ENCODE measurements at places on chromosomes 16 and 17. TPM values are rescaled to one million over a fixed set of nuclear protein-coding genes. Genes with fewer than 3 reads are reported as not detected.
A peak's percentile ranks its signal among the peaks of the same experiment; 100 is the strongest.

DNA sequence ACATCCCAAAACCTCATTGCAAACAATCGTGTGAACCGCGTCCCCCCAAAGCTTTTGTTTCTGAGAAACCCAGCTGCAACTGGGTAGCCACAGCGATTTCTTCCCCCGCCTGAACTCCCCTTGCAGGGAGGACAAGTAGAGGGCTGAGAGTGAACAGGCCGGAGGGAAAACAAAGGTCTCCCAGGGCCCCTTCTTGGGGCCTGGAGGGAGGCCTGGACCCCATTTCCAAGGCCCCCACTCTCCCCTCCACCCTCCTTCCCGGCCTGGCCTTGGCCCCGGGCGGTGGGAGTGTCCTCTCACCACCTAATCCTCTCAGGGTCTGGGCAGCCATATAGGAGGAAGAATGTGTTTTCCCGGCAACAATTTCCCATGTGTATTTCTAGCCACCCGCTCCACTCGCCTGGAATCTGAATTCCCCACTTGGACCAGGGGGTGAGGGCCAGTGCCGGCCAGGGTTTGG is 2.6 kb downstream of the GLIS2 start:
- DNase-seq: no peak

The TBX6 gene
- total RNA-seq: 1.7 TPM

DNA sequence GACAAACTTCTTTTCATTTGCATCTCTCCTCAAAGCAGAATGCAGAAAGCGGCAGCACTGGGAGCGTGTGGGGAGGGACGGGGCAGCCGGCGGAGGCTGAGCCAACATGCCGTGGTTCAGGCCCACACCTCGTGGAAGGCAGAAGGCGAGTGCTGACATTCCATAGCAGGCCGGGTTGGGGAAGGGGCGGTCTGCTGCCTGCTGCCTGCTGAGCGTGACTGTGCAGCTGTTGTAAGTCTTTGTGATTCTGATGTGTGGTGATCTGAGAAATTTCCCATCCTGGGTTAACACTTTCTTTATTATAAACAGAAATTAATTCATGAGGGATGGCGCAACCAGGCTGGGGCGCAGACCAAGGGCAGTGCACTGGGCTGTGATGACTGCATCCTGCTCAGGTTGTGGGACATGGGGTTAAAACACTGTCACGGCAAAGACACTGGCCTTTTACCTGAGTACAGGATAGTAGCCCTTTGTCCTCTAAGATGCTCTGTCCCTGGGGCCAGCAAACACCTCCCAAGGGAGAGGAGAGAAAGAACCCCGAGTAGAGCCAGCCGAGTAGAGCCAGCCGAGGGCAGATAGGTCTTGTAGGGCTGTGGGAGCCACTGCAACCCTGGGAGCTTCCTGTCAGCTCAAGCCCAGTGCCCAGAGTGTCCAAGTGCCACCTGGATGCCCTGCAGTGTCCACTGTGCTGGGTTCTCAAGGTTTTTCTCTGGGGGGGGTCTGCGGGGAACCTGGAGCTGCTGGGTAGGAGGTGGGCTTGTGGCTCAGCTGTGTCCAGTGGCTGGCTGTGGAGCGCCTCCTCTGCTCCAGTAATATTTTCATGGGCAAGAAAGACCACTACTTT is 8.8 kb upstream of the DNASE1 start:
- DNase-seq: peak; percentile 34

The KRTAP4-6 gene
- total RNA-seq: not detected

GRCh38 chr17:8887834-8888703 is 20.6 kb upstream of the PIK3R6 start:
- no peak for DNase-seq

DNA sequence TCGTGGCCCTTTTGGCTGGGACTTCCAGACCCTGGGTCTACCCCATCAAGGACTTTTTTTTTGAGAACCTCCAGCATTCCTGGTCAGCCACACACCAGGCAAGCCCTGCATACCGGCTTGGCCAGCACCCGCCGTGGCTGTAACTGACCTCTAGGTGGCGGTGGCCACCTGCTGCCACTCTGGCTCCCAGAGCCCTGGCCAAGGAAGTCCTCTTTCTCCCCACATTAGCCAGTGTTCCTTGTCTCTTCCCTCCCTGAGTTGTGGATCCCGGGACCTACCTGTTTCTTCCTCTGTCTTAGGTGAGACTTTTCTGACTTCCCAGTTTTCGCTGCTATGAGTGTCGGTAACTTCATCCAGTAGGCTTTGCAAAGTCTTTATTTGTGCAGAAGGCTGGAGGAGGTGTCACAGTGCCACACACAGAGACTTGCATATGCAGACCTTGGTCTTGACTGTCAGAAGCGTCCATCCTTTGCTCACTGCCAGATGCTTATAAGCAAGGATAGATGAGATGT is 348.3 kb downstream of the CPPED1 start:
- no peak for DNase-seq

The PPL gene
- total RNA-seq: 42.9 TPM

DNA sequence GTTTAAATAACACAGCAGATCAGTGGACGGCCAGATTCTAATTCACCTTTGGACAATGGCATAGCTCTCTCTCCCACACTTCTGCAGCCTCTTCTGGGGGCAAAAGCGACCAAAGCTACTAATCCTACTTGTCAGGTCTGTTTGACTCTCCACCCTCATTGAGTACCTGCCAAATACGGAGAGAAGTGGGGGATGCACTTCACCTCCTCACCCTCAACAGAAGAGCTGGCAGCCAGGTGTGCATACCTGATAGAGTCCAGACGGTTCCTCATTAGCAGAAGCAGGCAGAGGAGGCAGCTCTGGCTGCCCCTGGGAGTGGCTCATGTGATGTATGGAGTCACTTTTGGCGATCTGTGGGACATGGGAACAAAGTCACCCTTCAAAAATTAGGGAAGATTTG is 4.9 kb downstream of the DNAH3 start:
- no peak for DNase-seq

GRCh38 chr17:70190959-70191805 is 21.9 kb downstream of the KCNJ2 start:
- no peak for DNase-seq

The SALL1 gene
- not detected for total RNA-seq

DNA sequence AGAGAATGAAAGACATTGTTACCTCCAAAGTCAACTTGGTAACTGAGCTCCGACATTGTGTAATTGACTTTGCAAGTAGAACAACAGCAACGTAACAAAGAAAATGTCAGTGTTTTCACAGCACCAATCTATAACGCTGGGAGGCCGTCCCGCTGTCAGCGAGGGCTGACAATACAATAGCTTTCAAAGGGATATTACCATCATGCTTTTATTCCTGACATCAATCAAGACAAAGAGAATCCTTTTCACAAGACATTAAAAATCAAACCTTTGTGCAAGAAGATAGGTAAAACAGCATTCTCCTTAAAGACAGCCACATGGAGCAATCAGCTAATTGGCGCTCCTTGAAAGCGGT is 6.2 kb downstream of the ZNF423 start:
- no peak for DNase-seq

- DNase-seq: no peak
Observed at GRCh38 chr16:52050418-52050817, 496.5 kb downstream of the TOX3 start.

DNA sequence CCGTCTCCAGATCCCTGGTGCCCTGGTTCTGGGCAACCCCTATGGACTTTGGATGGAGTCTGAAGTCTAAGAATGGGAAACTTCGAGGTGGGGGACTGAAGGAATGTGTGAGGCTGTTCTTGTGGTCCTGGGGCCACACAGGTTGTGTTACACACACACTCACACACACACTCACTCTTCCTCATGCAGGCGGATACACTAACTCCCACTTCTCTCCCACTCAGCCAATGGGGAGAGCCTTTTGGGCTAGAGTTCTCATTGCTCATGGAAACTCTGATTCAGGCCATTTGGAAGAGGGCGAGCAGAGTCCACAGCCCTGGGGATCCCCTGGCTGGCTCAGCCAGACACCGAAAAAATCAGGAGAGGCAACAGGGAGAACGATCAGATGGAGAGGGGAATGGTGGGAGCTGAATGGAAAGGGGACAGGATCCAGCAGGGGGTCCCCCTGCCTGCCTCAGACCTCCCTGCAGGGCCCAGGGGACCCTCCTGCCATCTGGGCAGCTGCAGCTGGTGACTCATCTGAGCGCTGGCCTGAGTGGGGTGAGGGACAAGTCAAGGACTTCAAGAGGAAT is 9.1 kb downstream of the IGFBP4 start:
- DNase-seq: no peak

DNA sequence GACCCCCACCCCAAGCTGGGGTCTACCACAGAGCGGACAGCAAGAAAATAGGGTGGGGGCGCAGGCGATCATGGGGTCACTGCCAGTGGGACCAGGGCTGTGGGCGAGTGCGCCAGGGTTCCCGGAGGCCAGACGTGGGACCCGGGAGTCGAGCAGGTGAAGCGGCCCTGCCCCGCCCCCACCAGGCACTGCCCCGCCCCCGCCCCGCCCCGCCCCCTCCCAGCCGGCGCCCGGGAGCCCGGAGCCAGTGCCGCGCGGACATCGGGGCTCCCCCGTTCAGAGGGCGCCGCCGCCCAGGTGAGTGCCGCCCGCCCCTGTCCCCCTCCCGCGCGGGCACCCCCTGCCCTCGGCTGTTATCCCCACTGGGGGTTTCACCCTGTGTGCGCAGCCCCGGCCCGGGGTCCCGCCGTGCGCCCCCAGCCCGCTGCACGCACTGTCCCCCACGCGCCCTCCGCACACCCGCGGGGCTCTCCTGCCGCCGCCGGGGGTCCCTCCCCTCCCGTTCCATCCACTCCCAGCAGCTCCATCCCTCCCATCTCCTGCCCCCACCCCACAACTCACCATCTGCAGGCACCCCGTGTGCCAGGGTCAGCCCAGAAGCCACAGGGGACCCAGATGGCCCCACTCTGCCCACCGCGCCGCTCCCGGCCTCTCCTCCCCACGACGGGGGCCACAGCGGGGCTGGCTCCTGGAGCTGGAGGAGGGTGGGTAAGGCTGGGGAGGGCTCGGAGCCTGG is at the start of gene SSTR5:
Gene SSTR5 (plus strand): TSS at position 222 of the 736 bp plus-strand sequence. CDS start 6,122 bp downstream, outside the sequence.
- no peak for DNase-seq

DNA sequence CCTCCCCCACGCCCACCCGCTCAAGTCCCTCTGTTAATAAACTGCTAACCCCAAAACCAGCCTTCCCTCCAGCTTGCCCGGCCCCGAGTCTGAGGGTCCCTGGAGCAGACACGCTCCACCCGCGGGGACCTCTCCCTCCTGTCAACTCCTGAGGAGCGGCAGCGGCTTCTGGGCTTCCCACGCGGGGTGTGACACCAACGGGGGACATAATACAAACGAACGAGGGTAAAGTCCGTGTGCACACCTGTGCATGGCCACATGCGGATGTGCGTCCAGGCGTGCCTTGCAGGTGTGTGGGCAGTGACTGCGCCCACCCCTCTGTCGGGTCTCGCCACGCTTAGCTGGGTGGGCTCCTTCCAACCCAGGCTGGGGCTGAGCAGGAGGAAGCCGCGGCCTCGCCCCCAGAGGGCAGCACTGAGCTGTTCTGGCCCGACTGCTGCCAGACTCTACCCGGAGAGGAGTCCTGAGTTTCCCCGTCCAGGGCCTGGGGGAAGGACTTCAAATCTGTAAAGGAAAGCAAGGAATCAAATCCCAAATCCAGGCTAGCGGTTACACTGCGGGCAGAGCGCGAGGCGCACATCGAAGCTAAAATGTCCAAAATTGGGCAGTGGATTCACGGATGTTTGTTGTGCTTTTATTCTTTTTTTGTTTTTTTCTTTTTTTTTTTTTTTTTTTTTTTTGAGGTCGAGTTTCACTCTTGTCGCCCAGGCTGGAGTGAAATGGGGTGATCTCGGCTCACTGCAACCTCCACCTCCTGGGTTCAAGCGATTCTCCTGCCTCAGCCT is 24.2 kb upstream of the KRT17 start:
- peak; percentile 92 for DNase-seq

GRCh38 chr17:74453665-74454196 is 12.7 kb upstream of the CD300A start:
- no peak for DNase-seq

DNA sequence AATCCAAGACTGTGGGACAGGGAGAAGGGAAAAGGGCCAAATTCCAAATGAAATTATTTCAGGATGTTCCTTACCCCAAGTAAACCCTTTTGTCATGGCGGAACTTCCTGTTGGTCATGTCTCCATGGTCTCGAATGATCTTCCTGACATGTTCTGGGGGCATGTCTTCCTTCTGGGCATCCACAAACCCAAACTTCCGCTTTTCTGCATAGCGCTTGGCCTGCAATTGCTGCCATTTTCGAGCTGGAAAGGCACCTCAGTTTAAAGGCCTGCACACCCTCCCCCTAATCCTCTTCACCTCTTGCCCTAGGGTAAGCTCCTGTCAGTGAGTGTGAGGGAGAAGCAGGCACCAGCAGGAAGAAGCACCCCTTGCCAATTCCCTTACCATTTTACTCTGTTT is 1.2 kb downstream of the PRPF8 start:
- DNase-seq: no peak

- no peak for DNase-seq
Observed at GRCh38 chr16:30379158-30379783, 3.1 kb downstream of the SEPTIN1 start.

DNA sequence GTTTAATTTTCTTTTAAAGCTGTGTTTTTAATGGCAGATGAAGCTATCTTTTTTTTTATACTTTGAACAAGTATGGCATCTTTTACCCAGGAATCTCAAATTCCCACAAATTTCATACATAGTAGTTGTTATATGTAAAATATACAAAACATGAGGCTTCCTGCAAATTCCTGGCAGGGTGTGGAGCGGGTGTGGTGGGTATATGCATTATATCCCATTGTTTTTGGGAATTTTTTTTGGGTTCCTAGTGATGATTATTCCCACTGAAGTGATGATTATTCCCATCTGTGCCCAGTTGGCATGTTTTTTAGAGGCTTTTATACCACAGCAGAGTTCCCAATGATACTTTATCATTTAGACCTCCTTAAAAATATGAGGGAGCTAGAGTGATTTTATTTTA is 320.4 kb downstream of the ZFHX3 start:
- no peak for DNase-seq

- no peak for DNase-seq
Observed at GRCh38 chr16:81786321-81786720, 7.2 kb downstream of the PLCG2 start.

The SCIMP gene
- 4.1 TPM for total RNA-seq

GRCh38 chr16:22192261-22193062 is 13.6 kb upstream of the EEF2K start:
- DNase-seq: peak; percentile 96

The ACSM2A gene
- not detected for total RNA-seq

- no peak for DNase-seq
Observed at GRCh38 chr17:9676084-9676483, 30.8 kb downstream of the USP43 start.

The SGCA gene
- 76.4 TPM for total RNA-seq

DNA sequence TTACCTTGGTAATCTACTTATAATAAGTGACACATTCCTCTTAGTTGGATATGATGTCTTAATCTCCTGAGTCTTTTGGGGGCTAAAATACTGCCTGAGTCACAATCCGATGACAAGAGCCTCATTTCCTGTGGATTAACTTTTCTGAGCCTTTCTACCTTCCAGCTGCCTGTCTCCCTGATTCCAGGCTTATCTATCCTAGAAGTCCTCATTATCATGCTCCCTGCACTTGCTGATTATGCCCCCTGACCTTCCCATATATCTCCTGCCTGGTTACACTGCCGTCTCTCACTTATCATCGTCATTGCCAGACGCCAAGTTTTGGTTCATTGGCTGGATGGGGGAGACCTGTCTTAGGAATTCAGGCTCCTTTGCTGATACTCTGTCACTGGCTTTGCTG is 727.4 kb upstream of the CA10 start:
- no peak for DNase-seq

GRCh38 chr16:72841506-72841905 is 206.4 kb downstream of the ZFHX3 start:
- no peak for DNase-seq

Measured in sigmoid colon (tissue), 7 donors.